Stimulated activated CD4-positive, alpha-beta T cell treated with anti-CD3 and anti-CD28 coated beads, Interleukin-1b, Interleukin-23, amount 100 ng/mL, for 24 hours (primary cell): ENCODE measurements at places on chromosomes 3 and 15.

- DNase-seq: no peak
Observed at GRCh38 chr3:373193-373779, 176.7 kb downstream of the CHL1 start.

DNA sequence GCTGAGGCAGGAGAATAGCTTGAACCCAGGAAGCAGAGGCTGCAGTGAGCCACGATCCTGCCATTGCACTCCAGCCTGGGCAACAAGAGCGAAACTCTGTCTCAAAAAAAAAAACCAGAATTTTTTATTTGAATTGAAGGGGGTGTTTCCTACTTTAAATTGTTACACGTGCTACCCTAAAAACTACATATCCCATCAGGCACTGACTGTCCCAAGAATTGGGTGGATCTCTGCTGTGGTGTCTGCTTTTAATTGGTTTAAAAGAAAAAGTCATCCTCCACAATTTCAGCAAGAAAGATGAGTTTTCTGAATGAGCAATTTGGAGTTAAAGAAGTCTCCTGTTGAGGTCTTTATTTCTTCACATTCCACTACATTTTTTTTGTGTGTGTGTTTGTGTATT, 2.1 kb downstream of the PDIA3 start:
- DNase-seq: no peak

- no peak for DNase-seq
Observed at GRCh38 chr3:175105066-175105465, 245.9 kb downstream of the NAALADL2 start.

GRCh38 chr3:73327052-73327451, 265.6 kb downstream of the EBLN2 start:
- no peak for DNase-seq

DNA sequence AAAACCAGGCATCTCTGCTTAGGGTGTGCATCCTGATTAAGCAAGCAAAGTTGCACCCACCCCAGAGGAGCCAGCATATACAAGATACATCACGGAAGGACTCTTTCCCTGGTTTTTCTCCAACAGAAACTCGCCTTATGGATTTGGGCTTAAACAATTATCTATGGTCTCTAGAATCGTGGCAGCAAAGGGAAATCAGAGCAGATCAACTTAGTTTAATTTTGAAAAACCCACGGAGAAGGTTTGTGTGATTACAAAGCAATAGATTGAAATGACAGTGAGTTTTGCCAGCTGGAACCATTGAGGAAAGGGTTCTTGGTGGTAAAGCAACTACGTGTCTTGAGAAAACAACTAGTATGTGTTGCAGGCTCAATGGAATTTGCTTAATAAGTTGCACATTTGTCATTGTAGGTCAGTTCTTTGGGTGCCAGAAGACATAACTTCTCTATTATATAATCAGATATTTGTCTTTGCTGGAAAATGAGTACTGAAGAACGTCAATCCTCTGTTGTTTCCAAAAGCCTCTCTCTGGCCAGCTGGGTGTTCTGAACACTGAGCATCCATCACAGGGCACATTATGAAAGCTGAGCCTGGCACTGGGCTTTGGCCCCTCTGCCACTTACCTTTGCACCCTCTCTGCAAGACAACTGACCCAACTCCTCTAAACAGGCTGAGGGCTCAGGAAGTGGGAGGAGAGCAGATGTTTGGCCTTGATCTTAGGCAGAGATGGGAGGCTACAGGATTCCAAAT, 75.7 kb upstream of the FBN1 start:
- no peak for DNase-seq

DNA sequence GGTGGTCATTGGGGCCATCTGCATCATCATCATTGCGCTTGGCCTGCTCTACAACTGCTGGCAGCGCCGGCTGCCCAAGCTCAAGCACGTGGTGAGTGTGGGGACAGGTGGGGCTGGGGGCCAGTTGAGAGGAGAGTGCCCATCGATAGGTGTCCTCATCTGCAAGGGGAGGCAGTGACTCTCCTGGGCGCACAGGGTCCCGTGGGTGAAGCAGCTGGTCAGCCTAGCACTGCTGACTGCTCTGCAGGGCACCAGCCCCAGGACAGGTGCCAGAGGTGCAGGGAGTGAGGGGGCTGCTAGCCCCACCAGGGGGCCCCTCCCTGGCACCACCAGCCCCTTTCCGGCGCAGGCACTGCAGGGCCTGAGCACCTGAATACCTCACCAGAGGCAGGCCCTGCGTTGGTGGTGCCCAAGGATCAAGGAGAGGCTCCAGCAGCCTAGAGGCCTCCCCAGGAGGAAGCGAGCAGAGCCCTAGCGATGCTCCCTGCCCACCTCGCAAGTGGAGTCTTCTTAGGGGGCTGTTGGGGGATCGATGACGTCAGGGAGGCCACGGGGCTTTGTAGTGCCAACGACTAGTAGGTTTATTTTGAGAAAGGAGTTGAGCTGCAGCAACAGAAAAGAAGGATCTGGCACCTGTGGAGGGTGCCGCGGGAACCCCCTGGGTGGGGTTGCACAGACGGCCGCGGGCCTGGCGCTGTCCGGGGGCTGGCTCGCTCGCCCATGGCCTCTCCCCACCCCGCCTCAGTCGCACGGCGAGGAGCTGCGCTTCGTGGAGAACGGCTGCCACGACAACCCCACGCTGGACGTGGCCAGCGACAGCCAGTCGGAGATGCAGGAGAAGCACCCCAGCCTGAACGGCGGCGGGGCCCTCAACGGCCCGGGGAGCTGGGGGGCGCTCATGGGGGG, 976 bp upstream of the ABTB1 start:
- no peak for DNase-seq

- DNase-seq: no peak
Observed at GRCh38 chr3:137471558-137472204, 292.4 kb upstream of the SOX14 start.

- peak; percentile 49 for DNase-seq
Observed at GRCh38 chr3:30607032-30607833, 832 bp downstream of the TGFBR2 start.

DNA sequence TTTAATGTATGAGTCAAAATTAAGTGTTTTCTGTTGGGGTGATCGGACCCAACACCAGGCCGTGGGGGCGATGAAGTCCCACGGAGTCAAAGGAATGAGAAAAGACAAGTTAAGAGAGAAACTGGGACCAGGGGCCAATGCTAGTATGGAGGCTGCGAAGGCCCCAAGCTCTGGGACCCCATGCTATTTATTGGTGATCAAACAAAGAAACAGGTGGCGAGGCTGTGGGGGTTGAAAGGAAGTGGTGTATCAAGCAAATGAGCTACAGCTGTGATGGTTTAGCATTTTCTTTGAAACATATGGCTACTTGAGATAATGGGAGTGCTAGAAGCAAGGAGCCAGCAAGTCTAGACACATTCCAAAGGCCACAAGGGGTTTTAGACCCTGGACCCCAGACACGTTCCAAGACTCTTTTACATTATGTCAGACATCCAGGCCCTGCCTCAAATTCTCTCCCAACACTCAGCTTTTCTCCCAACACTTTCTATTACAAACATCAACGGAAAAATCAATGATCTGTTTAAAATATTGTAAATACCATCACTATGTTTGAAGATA, 56.0 kb upstream of the SNRPN start:
- DNase-seq: no peak

- no peak for DNase-seq
Observed at GRCh38 chr15:50840520-50840919, 68.0 kb upstream of the AP4E1 start.

- no peak for DNase-seq
Observed at GRCh38 chr3:186105543-186105942, 3.3 kb downstream of the ETV5 start.

- DNase-seq: no peak
Observed at GRCh38 chr3:127645371-127646015, 16.5 kb downstream of the PODXL2 start.

- no peak for DNase-seq
Observed at GRCh38 chr15:57797110-57797509, 90.6 kb downstream of the POLR2M start.

DNA sequence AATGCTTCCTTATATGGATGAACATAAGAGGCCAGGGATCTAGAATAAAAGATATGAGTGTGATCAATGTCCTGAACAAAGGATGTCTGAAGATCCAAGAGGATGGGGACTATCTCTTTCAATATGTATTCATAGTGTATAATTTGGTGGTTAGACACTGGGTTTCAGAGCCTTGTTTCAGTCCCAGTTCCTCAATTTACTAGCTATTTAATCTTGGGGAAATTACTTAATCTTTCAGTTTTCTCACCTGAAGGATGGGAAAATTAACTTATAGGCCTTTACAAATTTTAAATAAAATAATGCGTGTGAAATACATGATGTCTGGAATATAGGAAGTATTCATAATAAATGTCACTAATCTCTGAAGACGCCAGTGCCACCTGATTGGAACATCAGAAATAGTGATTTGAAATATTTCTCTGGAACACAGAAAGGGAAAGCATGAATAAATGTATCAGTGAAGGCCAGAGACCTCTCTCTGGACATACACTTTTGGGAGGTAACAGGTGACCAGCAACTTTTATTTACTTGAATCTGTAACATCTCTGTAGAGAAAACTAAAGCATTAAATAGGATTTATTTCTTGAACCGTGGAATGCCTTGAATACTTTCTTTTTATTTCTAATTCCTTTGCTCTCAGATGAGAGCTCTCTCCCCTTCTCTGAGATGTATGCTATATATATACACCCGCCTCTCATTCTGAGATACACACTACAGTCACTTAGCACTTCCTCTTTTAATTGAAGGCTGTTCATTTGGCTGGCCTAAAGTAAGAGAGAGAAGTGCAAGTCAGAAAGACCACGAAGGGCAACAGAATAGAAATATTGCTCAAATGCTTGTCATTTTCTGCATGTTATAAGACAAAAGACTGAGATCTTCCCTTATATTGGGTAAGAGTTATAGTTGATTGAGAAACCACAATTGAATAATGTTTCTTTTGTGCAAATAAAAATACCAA, 407.1 kb downstream of the LSAMP start:
- DNase-seq: no peak

DNA sequence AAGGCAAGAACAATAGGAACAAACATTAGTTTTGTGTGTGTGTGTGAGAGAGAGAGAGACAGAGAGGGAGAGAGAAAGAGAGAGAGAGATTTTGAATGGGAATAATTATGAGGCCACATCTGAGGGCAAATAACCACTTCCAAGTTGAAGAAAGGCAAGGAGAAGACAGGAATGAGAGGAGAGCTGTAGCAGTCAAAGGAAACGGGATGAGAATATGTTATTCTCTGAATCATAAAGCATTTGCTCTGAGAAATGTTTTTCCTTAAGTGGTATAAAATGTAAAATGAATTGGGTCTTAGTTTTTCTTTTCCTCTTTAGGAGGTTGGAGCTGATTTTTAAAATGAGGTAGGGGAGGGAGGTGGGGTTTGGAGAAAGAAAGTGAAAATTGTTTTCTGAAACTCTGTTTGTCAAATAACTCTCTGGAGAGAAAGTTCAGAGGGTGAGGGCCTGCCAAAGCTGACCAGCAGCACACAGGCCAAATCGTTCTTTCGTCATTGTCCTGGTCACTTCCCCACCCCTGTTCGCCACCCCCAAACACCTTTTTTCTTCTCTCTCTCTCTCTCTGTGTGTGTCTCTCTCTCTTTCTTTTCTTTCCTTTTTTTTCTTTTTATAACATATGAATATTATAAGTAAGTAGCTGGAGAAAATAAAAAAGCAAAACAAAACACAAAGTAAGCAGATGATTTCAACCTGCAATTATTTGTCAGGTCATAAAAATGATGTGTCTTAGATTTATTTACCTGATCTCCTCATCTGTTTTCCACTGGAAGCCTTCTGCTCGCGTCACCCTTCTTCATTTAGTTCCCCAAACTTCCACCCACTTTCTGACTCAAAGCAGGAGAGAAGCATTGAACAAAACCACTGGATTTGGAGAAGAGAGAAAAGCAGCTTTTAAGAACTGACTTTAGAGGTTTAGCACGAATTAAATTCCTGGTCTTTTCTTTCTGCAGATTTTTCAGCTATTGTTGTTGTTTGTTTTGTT, 110.6 kb downstream of the LPP start:
- no peak for DNase-seq
